ENCODE measurements at places on chromosomes 12 and 14.

DNA sequence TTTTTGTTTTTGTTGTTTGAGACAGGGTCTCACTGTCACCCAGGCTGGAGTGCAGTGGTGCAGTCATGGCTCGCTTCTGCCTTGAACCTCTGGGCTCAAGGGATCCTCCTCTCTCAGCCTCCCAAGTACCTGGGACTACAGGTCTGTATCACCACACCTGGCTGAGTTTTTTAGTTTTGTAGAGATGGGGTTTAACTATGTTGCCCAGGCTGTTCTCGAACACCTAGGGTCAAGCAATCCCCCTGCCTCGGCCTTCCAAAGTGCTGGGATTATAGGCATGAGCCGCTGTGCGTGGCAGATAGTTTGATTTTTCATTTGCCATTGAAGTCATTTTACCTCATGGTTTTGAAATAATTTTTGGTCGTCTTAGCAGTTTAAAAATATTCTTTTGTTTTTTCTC is 94.3 kb upstream of the EIF5 start:
- no peak for DNase-seq

GRCh38 chr14:105090493-105091053 is 25.3 kb upstream of the GPR132 start:
- DNase-seq = peak; percentile 30

DNA sequence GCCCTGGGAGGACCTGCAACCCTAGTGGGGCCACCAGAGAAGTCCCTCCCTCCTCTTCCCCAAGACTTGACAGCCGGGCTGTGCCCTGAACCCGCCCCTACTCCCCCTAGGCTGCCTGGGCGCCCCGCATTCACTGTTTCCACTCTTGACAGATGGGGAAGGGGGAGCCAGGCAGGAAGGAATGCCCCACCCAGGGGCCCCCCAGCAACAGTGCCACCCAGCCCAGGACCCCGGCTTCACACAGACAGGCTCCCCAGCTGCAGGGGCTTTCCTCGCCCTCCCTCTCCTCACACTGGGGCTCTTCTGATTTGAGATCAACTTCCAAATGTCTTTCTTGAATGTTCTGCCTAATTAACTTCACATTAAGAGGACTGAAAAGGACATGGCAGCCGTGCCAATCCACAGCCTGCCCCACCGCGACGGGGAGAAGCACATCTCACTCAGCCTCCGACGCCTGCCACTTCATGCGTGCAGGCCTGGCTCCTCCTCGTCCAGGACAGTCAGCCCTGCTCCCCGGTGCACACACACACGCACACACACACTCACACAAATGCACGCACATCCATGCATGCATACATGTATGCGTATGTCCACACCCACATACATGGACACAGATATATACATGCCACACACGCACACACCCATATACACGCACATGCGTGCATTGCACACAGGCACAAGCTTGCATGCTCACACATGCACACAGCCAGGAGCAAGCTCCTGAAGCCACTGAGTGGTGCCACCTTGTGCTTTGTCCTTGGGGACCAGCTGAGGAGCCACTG is 19.6 kb upstream of the C14orf180 start:
- no peak for DNase-seq

GRCh38 chr12:62605981-62606380 is 139.4 kb downstream of the MON2 start:
- DNase-seq = no peak

DNA sequence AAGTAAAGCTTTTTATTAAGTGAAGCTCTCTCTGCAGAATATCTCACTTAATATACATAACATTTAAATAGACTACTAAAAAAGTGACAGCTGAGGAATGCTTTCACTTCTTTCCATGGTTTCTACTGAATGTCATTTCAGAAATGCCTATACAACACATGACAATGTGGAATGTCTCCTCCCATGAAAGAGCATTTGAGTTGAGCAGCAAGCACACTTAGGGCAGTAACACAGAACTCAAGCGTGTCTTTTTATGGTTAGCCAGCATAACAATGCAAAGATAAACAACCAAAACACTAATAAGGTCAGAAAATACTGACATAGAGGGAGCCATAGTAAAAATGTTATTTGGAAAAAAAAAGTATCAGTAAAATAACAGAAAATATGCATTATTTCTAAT is 9.4 kb downstream of the PPP1R12A start:
- DNase-seq = no peak

DNA sequence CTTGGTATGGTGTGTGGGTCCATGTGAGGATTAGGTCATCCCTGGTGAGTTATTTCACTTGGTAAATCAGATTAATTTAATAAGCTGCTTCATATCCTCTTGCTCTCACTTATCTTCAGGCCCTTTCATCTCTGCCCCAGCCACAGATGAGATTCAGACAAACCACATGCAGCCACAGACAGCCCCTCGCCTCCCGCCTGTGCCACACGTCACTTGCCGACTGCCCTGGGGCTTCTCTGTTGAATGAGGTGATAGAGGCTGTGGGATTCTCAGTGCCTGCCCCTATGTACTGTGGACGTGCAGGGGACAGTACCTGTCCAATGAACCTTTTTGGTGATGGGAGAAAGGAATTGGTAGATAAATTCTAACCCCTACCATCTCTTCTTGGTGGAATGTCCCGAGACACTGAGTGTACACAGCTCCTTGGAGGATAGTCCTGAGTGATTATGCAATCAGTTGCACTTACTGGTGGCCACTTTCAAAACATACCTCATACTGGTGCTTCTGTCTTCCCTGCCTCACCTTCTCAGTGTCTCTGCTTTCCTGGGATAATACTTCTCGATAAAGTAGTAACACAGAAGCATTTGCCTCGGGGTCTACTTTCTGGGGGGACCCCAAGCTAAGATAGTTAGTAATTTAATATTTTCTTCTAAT is 248.7 kb downstream of the TTC6 start:
- DNase-seq = no peak

DNA sequence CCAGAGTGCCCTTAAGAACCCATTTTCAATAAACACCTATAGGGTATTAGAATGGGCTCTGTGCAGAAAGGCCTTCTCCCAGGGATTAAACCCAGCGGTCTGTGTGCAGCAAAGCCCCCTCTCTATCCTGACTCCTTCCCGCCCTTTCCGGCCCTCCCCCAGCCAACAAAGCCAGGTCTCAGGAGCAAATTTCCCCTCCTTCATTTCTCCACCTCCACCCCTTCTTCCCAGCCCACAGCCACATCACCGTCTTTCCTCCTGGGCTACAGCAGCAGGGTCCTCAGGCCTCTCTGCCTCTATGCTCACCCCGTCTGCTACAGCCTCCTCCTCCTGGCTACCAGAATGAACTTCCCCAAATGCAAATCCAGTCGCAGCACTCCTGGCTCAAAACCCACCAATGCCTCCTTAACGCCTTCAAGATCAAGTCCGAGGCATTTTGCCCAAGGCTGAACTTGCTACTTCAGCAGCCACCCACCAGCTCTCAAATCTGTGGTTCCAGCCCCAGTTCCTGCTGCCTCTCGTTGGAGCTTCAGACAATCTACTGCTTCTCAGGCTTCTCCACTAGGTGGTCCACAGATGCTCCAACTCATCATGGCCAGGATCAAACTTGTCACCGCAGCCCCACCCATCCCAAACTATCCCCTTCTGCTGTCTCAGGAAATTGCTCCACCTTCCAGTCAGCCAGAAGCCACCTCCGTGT is 134.8 kb downstream of the BCL11B start:
- DNase-seq = no peak

DNA sequence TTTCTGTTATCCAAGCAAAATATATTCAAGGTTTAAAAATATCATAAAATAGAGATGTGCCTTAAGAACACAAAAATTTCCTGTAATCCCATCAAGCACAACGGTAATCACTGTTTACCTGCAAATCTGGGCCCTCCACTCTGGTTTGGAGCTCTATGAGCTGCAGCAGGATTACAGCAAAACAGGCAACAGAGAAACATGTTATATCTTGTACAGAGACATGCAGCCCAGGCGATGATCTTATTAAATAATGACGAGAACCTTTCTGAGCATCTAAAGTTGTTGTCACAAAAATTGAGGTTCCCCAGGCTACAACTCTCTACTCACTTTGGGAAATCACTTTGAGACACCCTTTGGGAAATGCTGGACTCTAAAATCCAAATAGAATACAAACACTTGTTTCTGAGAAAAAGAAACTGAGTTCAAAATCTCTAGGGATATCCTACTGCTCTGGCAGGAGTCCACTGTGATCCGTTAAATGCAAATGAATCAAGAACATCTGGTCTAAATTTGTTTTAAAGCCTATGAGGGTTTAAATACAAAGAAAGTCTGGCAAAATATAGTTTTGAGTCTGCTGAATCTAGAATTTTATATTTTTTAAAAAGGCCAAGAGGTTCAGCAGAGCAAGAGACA is 36.3 kb downstream of the STON2 start:
- DNase-seq = no peak

GRCh38 chr14:44606576-44606975 is 99.5 kb upstream of the FSCB start:
- DNase-seq = no peak
